ENCODE measurements at places on chromosomes 7 and 10.

DNA sequence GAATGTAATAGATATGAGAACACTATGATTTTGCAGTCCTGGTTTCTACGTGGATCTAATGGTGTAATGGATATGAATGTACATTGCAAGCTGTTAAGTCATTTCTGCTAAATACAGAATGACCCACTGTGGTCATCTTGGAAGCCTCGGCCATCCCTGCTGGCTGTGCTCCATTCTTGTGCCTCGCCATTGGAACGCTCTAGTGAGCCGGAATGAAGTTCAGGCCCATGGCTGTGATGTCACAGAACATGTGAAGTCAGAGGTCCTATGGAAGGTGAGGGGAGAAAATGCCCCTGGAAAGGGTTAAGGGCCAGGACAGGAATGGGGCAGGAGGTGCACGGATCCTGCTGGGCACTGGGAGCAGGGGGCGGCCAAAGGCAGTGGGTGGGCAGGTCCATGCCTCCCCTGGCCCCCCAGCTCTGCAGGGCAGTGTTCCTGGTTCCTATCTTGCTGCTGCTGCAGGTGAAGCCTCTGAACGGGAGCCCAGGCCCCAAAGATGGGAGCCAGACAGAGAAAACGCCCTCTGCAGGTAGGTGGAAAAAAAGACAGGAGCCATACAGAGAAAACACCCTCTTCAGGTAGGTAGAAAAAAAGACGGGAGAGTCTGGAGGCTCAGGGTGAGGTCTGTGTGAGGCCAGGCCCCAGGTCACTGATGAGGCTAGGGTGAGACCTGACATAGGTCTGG, at the start of gene LLCFC1:
Gene LLCFC1 (plus strand): TSS at position 259 of the 685 bp plus-strand sequence. CDS start 138 bp downstream, at position 397.
- DNase-seq, result no peak

GRCh38 chr10:44198096-44198779, 186.7 kb downstream of the CXCL12 start:
- no peak for DNase-seq

DNA sequence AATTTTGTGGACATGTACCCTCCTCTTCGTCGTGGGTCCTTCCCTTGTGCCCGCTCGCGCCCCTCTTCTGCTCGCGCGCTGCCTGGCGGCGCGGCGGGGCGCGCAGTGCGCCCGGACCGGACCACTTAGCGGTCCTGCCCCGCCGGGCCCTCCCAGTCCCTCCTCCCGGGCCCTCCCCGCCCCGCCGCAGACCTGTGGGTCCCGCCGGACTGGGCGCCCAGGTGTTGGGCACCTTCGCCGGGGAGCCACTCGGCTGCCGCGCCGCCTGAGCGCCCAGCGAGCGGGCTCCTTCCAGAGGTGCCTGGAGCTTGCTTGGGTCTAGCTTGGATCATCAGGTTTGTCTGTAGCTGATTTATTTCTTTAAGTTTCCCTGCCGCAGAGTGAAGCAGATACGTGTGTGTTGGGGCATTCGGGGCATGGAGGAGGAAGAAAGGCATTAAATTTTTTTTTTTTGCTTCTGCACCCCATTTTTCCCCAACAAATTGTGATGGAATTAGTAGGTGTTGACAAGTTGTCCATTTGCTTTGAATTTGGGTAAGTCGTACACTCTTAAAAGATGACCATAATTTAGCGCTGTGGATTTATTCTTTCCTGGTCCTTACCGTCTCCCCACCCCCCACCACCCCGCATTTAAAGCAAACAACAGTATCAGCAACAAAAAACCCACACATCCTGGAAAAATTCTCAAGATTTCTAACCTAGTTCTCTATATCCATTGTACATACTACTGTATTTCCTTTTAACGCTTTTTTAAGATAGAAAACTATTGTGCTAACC, 905 bp downstream of the C1GALT1 start:
- peak; percentile 56 for DNase-seq

GRCh38 chr10:28839600-28840007, 162.3 kb downstream of the BAMBI start:
- DNase-seq, result no peak

DNA sequence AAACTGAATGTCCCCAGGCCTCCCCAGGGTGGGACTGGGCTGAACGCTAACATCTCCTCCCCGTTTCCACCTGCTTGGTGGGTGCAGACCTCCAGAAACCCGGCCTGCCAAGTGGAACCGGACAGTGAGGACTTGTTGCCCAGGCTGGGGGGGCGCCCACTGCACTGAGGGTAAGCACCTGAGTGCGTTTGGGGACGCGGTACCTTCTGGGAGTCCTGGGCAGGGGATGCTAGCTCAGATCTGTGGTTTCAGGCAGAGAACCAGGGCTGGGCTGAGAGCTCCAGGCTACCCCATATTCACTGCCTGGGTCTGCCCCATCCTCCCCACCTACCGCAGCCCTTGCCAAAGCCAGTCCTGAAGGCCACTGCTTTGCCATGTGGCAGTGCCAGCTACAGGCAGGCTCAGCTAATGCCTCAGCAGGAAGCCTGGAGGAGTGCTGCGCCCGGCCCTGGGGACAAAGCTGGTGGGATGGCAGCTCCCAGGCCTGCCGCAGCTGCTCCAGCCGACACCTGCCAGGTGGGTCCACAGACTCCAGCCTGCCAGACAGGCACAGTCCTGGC, 3.5 kb upstream of the ZNF467 start:
- no peak for DNase-seq

DNA sequence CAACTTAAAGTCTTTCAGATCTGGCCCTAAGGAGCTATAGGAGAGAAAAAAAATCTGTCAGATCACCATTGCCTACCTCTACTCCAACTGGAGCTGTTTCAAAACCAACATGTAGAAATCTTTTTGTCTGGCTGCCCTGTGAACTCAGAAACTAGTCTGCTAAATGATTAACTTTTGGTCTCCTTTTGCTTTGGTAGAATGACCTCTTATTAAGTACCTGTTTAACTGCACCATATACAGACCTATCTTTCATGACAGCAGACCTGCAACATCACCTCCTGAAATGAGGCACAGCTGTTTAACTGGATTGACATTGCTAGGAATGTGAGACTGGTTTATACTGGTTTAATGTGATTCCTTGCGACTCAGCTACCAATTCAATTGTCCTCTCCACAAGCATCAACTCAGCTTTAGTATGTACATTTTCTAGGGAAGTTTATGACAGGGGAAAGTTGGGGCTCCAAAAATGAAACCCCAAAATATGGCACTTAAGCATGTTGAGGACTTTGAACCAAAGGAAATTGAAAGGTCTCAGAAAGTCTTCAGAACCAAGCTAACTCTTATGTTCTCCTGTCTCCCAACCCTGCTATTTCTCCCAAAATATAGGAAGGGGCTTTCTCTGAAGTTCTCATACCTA, 1.8 kb downstream of the CYP3A43 start:
- DNase-seq, result no peak

GRCh38 chr7:108808549-108809266, 239.0 kb downstream of the DNAJB9 start:
- DNase-seq, result no peak

- peak; percentile 27 for DNase-seq
Measured at GRCh38 chr7:123871998-123872867, 27.3 kb downstream of the HYAL4 start.

DNA sequence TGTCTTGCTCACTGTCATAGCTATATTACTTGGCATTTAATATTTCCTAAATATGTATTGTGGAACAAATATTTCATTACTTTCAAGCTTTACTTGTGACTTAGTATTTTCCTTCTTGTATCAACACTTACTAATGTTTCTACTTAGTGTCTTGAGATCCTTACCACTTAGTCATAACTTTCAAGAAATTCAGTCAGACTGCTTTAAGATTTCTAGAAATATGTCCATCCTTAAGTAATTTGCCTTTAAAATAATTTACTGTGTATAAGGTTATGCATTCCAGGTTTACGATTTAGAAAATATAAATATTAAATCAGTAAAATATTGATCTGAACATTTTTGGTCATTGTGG, 87.3 kb upstream of the CSTF2T start:
- no peak for DNase-seq

- DNase-seq, result no peak
Measured at GRCh38 chr7:136709876-136710275, 158.6 kb upstream of the CHRM2 start.

DNA sequence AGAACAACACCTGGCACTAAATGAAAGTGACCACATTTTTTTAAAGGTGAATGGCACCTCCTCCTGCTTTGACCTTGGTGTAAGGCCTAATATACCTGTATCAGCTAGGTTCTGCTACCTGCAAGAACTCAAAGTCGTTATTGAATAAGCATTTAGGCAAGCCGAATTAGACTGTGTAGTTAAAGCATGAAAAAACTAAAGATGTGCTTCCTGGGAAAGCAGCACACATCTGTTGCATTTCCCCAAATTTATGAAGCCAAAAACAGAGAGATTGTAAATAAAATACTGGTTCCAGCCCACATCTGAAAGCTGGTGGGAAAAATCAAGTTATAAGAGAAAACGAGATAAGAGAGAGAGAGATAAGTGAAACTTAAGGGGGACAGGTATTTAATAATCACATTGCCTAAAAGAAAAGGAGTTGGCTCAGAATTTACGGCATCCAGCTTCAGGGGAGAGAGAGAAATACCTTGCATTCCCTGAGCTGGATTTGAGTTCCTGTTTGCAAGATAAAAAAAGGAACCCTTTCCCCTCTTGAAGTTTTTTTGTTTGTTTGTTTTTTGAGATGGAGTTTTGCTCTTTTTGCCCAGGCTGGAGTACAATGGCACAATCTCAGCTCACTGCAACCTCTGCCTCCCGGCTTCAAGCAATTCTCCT, 1.8 kb upstream of the XPNPEP1 start:
- DNase-seq, result no peak

GRCh38 chr10:66572700-66573099, 353.1 kb upstream of the LRRTM3 start:
- no peak for DNase-seq

GRCh38 chr7:3080106-3080505, 36.4 kb upstream of the CARD11 start:
- no peak for DNase-seq

DNA sequence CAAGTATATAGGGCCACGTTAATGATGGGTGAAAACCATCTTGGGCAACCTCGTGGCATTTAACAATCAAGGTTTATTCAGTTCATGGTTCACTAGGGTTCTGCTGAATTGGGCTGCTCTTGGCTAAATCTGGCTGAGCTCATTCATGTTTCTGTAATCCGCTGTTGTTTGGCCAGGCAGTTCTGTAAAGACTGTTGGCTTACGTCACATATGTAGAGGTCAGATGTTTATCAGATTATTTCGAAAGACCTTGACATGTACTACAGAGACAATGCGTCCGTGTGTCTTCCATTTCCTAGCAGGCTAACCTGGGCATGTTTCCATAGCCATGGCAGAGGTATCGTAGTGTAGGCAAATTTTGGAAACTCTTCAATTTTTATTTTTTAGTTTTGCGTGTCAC, 190.0 kb upstream of the ZWINT start:
- DNase-seq, result no peak

GRCh38 chr7:36969376-36969775, 245.1 kb upstream of the AOAH start:
- no peak for DNase-seq

DNA sequence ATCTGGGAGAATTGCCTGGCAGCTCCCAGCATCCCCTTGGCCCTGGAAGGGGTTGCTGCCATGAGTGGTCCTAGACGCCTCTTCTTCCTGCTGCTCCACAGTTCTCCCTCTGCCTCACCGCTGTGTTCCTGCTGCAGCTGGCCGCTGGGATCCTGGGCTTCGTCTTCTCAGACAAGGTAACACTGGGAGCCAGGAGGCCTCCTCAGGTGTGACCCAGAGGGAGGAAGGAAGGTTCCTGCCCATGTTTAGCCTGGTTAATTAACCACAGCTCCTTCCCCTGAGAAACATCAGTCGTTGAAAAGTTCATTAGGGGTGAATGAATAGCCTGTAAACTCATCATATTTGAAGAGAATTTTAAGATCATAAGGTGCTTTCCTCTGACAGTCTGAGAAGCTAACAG, 18.2 kb downstream of the TSPAN33 start:
- DNase-seq, result no peak

DNA sequence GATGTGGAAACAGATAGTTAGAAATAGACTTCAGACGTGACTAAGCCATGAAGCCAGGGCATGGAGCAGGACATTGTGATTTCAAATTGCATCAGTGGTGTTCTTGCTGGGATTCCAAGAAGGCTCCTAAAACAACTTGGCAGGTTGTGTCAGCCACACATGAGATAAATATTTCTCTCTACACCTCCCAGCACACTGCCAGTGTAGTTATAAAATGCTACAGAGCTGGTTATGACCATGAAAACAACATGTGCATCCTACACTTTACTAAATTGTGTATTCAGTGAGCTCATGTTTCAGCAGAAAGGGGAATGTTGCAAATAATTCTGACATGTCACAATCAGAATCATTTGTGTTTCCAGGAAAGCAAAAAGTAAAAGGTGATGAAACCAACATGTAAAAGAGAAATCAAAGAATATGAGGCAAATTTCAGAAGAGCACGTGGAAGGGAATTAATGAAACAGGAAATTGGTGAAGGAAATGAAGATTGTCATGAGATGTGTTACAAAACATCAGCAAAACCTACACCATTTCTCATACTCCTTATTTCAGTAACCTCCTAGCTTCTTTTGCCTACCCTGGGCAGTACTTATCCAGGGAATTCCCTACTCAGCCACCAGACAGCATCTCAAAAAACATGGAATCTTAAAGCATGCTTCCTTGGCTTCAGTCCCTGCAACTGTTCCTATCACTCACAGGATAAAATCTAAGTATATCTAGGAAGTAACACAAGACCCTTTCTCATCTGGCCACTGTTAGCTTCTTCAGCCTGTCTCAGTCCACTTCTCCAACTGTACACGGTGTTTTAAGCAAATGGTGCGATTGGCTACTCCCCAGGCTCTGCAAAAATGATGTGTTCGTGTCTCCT, 5.8 kb upstream of the CYP3A7 start:
- no peak for DNase-seq

- no peak for DNase-seq
Measured at GRCh38 chr7:50262916-50263690, 41.4 kb upstream of the IKZF1 start.

DNA sequence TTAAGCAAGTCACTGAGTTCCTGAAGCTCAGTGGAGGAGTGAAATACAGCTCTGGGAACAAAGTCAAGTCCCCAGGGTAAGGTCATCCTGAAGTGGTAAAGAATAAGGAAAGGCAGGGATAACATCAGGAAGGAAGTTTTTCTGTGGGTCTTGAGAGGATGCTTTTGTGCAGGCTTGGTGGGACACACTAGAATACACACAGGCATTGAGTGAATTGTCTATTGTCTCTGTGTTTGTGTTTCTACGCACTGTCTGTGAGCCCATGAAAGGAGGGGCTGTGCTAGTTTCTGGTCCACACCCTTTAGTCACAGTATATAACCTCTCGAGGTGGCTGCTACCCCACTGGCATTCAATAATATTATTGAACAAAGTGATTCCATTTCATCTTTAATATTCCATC, 95.8 kb upstream of the ABCB5 start:
- no peak for DNase-seq

GRCh38 chr10:22742678-22743077, 28.3 kb upstream of the PIP4K2A start:
- no peak for DNase-seq

GRCh38 chr7:143958781-143959180, 4.1 kb downstream of the OR2F1 start:
- no peak for DNase-seq

GRCh38 chr10:86946213-86947155, 10.9 kb downstream of the MMRN2 start:
- no peak for DNase-seq
